ENCODE measurements at places on chromosomes 7 and 10.

GRCh38 chr7:102081244-102081627 lies 205.4 kb upstream of the SH2B2 start:
- DNase-seq, result no peak

GRCh38 chr7:20217193-20217948 lies at the start of gene MACC1:
MACC1 (minus strand) TSS chr7:20217384; CDS start chr7:20161862, 55,522 bp downstream.
- DNase-seq, result no peak

GRCh38 chr7:137798073-137798763 lies 48.6 kb downstream of the DGKI start:
- no peak for DNase-seq

DNA sequence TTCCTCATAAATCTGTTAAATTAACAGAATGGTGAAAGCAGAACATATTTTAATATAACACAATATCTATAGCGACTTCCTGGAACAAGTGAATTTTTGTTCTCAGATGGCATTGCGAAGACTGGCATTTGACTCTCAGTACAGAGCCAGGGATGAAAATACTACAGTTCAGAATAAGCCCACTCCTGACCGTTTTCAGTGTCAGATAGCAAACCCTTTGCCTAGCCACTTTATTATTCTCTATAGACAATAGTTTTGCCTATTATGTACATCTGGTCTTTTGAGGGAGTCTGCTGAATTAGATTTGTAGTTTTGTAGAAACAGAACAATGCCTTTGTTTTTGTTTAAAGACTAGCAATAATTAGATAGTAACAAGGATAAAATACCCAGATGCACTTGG lies 2.3 kb downstream of the MINPP1 start:
- no peak for DNase-seq

GRCh38 chr7:55570939-55571338 lies 1.4 kb downstream of the VOPP1 start:
- DNase-seq, result no peak

DNA sequence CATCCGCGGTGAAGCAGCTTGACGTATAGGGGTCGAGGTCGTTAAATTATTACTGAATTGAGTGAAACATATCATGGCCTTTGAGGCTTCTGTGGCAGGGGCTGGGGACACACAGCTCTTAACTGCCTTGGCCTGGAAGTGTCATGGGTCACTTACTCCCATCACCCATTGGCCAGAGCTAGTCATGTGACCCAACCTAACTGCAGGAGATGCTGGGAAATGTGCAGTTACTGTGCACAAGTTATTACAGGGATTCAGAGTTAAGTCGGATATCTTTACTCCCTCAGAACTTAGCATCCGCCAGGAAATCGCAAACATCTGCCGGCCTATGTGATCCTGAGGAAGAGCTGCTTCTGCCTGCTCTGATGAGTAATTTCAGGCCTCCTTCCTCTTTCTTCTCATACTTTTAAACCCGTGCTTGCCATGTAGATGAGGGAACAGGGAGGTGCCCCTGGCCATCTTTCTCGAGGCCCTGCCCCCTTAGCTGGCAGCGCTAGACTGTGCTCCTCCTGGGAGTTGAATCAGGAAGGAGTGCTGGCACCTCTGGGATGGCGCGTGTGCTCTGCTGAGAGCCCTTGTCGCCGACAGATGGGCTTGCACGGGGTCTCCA lies 203.6 kb downstream of the TCF7L2 start:
- no peak for DNase-seq

- no peak for DNase-seq
Observed at GRCh38 chr10:108771106-108771505, 1152.2 kb downstream of the XPNPEP1 start.

- no peak for DNase-seq
Observed at GRCh38 chr10:43644252-43644651, 4.4 kb downstream of the ZNF32 start.

GRCh38 chr7:5584821-5585220 lies 161.2 kb upstream of the TNRC18 start:
- no peak for DNase-seq

DNA sequence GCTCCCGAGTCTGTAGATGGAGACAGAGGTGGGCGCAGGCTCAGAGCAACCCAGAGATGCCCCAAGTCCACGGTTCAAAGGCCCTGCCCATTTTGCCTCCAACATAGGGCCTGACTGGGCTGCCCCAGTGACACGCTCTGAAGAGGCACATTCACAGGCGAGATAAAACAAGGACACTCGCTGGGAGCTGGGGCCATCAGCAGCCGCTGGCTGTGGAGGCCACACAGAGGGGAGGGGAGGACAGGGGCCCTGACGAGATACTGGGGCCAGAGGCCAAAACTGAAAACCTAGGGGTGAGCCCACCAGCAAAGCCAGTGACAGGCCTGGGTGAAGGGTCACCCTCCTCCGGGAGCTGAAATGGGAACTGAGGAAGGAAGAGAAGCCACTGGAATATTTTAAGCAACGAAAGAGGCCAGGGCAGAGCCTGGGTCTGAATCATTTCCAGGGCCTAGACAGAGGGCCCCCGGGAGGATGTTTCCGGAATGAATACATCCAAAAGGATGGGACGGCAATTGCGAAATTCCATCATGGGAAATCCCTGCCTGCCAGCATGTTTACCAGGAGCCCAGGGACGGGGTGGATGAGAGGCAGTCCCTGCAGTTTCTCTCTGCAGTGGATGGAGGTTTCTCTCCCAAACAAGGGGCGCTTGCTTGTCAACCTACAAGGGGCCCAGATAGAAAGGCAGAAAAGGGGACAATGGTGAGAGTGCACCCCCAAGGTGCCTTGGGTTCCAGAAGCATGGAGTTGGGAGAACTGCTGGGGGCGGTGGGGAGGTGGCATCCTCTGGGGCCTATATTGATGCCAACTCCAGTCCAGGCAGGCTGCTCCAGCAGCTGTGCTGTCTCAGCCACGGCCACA lies 29.0 kb upstream of the HSPA12A start:
- DNase-seq, result no peak

GRCh38 chr10:67112765-67113164 lies 186.9 kb downstream of the LRRTM3 start:
- no peak for DNase-seq

GRCh38 chr7:105838627-105839231 lies 37.7 kb downstream of the ATXN7L1 start:
- DNase-seq, result no peak

DNA sequence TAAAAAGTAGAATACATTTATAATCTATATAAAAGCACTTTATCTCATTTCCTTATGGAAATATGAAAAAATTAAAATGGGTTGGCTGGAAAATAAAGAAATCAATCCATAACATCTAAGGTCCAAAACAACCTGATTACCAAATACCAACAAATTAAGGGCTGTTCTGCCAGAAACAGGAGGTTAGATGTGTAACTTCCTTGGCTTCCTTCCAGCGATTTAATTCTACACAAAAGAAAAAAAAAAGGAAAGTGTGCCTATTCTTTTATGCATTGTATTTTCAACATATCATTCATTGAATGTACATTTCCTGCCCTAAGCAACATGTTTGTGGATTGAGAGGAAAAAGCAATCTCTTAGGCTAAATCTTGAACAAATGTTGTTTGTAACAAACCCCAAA lies 36.2 kb upstream of the USP6NL start:
- DNase-seq, result no peak

DNA sequence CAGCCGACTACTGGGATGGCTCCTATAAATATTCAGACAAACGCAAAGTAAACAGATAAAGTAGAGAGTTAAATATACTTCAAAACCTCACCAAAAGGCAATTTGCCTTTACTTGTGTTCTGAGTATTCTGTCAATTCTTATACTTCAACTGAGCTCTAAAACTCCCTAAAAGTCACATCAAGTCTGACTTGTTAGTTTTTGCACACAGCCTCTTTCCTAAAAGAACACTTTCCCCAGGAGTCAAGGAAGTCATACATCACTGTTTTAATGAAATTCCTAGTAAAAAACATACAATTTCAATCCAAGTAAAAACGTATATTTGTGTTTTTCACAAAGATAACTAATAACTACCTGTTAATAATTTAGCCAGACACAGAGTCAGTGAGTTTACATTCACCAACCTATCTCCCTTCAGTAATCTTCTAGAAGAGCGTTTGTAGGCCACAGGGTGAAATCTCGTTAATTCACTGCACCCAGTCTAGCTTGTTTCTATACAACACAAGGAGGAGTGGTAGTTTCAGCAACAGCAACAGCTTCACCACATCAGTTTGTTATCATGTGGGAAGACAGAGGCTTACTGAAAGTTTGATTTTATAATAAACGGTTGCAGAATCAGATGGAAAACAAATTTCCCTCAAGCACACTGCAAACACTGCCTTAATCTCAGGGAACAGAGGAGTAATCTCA lies 2.7 kb downstream of the COBL start:
- no peak for DNase-seq

GRCh38 chr10:101826852-101827434 lies 8.7 kb upstream of the OGA start:
- DNase-seq, result no peak

- DNase-seq, result no peak
Observed at GRCh38 chr7:42168512-42168911, 68.5 kb downstream of the GLI3 start.

GRCh38 chr7:43522406-43523156 lies 60.3 kb upstream of the STK17A start:
- no peak for DNase-seq

GRCh38 chr7:16795624-16796023 lies 9.2 kb downstream of the AGR2 start:
- no peak for DNase-seq

DNA sequence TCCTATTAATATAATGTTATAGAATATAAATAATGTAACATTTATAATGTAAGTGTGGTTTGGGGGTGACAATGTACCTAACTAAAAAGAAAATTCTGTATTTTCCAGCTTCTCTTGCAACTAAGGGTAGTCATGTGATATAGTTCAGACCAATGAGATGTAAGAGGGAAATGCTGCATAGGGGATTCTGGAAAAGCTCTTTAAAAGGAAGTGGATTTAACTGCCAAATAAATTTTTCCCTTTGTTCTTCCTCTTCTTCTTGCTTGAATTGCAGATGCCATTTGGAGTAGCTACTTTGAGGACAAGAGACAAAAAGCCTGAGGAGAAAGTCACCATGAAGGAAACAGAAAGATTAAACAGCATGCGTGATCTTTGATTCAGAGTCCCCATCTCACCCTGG lies 194.3 kb downstream of the PTEN start:
- no peak for DNase-seq

DNA sequence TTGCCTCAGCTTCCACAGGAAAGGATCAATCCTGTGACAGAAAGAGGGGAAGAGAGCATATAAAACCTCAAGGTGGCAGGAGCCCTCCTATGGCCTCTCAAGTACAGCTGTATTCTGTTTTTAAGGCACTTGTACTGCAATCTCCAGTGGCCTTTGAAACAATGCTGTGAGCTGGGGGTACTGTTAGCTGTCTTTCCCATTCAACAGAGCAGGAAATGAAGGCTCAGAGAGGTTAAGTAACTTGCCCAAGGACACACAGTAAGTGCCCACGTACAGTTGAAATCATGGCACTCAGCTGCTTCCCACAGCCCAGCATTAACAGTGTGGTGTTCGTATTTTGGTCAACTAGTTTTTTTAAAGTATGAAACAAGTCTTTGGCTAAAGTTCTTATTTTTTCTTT lies 34.0 kb downstream of the DUSP5 start:
- DNase-seq, result no peak

GRCh38 chr7:88315522-88315921 lies 8.8 kb upstream of the STEAP4 start:
- DNase-seq, result no peak

GRCh38 chr10:91742229-91742628 lies 56.0 kb upstream of the TNKS2 start:
- no peak for DNase-seq

DNA sequence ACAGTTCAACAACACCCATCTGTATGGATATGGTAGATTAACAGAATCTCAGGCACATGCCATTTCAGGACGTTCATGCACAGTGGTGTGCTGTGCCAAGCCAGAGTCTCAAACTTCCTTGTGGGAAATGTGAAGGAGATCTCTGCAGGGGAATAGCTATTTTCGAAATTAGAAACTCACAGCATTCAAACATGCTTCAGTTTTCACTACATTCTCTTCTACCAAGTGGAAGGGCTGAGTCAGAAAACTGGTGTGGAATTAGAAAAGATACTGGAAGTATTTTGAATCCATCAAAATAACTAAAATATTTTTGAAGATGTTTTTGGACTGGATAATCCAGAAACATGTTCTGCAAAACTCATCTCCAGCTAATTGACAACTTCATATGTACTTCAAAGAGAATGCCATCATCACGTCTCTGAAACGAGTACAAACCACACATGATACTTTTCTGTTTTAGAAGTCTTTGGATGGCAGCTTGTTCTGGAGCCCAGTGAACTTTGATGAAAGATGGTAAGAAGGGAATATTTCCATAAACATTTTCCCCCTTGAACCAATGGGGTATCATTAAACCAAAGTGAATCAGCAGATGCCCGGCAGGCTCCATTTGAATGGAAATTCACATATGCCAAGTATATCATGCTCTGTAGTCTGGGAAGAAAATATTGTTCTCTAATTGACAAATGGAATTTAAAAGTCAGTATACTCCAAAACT lies 616.3 kb upstream of the IGFBP3 start:
- no peak for DNase-seq

- no peak for DNase-seq
Observed at GRCh38 chr10:31620226-31621151, 301.5 kb downstream of the ZEB1 start.

- DNase-seq, result no peak
Observed at GRCh38 chr10:7968510-7969112, 85.9 kb upstream of the GATA3 start.

GRCh38 chr10:97632949-97633884 lies at the start of gene MORN4:
MORN4 (minus strand) TSS chr10:97633500; CDS start chr10:97619653, 13,847 bp downstream.
- peak; percentile 78 for DNase-seq
